Activated CD8-positive, alpha-beta memory T cell treated with anti-CD3 and anti-CD28 coated beads for 24 hours (primary cell): ENCODE measurements at places on chromosomes 7 and 10.

- no peak for DNase-seq
These were observed 89.3 kb upstream of the DIP2C start for GRCh38 chr10:778626-779330.

GRCh38 chr7:140982508-140982907 lies 32.2 kb downstream of the MRPS33 start:
- DNase-seq = no peak

GRCh38 chr10:80561950-80562349 lies 24.2 kb downstream of the SH2D4B start:
- no peak for DNase-seq

DNA sequence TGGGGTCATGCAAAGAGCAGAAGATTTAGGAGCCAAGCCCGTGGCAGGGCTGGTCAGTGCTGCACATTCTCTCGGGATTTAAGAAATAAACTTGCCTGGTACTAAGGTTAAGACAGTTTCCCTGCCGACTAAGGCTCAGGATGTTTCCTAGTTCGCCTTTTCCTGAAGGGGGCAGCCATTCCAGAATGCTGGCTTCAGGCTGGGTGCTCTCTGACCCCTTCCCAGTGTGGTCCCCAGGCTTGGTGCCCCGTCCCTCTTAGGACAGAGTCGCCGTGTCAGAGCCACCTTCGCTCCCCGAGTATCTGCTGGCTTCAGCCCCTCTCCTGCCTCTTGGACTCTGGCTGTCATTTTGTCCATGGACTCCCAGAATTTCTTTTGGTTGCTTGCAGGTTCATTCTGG lies 117.2 kb downstream of the ELFN1 start:
- peak; percentile 24 for DNase-seq

GRCh38 chr10:85548034-85548433 lies 818.6 kb downstream of the GRID1 start:
- DNase-seq = no peak

- DNase-seq = no peak
These were observed 94.9 kb upstream of the KCNIP2 start for GRCh38 chr10:101938305-101939007.

- no peak for DNase-seq
These were observed 48.5 kb upstream of the SLC29A3 start for GRCh38 chr10:71270301-71271220.

DNA sequence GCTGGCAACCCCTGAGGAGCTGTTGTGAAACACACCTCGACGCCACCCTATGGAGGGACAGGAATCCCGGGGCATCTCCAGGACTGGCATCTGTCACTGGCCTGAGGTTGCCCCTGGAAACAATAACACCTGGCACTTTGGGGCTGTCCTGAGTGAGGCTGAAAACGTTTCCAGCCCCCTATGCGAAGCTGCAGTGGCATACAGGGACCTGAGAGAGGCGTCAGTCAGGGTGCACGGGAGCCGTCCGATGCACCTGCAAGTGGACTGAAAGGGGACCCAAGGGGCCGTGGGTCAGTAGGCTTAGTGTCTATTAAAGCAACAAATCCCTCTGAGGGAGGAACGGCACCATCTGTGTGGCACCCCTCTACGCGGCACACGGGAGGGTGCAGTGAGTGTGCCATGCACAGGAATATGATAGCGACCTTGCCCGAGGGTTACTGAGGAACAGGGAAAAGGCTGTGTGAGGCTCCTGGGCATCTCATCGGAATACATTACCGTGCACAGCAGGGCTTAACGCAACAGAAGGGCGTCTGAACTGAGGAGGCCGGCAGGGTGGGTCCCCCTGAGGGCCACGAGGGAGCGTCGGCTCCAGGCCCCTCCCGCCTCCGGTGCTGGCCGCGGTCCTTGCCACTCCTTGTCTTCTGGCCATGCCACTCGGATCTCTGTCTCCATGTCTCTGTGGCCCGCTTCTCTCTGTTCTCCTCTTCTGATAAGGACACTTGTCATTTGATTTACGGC lies 50.4 kb downstream of the FOXL3 start:
- DNase-seq = no peak

GRCh38 chr7:32250003-32250402 lies 179.8 kb upstream of the PDE1C start:
- DNase-seq = no peak

GRCh38 chr7:11434366-11434765 lies 397.6 kb downstream of the THSD7A start:
- no peak for DNase-seq

GRCh38 chr7:34064519-34065158 lies 159.3 kb downstream of the BMPER start:
- DNase-seq = no peak

DNA sequence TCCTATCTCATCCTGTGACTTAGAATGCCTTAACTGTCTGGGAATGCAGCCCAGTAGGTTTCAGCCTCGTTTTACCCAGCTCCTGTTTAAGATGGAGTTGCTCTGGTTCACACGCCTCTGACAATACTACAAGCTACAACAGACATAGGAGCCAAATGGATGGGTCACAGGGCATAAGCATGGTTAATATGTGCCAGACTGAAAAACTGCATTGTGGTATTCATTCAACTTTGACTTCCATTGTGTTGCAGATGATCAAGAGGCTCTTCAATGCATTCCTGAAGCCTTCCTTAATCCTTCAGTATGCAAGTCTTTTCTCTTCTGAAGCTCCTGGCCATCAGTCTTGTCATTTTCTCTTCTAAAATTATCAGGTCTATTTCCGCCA lies 20.3 kb upstream of the RNF32 start:
- no peak for DNase-seq

GRCh38 chr10:113297226-113297625 lies 255.6 kb upstream of the HABP2 start:
- no peak for DNase-seq

- DNase-seq = no peak
These were observed 30.4 kb downstream of the LAMB4 start for GRCh38 chr7:108099713-108100112.

DNA sequence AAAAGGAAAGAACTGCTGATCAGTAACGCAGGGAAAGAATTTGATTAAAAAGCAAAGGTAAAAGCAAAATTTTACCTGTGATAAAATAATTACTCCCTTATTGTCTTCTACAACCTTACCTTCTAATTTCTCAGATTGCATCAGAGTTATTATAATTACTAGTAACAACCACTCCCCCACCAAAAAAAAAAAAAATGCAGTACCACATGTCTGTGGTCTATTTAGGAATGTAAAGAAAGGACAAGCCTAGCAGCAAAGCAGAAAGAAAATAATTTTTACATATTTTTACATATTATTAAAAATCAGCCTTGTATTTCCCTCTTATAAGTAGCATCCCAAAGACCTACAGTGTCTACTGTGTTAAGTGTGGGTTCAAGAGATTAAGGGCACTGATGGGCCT lies 430.4 kb downstream of the TFEC start:
- DNase-seq = no peak

- no peak for DNase-seq
These were observed 199.2 kb upstream of the MAGI2 start for GRCh38 chr7:79652619-79653018.

DNA sequence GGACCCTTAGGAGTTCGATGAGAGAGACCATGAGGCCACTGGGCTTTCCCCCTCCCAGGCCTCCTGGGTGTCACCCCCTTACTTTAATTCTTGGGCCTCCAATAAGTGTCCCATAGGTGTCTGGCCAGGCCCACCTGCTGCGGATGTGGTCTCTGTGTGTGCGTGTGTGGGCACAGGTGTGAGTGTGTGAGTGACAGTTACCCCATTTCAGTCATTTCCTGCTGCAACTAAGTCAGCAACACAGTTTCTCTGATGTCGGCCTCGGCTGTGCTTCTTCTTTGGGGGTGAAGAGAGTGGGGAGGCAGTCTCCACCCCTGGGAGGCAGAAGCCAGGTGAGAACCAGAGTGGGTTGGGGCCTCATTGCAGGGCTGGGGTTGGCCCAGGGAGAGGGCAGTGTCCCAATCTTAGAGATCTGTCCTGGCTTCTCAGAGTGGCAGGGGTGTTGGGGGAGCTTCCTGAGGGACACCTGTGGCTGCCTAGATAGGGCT lies 1.5 kb downstream of the PVRIG start:
- DNase-seq = peak; percentile 85

DNA sequence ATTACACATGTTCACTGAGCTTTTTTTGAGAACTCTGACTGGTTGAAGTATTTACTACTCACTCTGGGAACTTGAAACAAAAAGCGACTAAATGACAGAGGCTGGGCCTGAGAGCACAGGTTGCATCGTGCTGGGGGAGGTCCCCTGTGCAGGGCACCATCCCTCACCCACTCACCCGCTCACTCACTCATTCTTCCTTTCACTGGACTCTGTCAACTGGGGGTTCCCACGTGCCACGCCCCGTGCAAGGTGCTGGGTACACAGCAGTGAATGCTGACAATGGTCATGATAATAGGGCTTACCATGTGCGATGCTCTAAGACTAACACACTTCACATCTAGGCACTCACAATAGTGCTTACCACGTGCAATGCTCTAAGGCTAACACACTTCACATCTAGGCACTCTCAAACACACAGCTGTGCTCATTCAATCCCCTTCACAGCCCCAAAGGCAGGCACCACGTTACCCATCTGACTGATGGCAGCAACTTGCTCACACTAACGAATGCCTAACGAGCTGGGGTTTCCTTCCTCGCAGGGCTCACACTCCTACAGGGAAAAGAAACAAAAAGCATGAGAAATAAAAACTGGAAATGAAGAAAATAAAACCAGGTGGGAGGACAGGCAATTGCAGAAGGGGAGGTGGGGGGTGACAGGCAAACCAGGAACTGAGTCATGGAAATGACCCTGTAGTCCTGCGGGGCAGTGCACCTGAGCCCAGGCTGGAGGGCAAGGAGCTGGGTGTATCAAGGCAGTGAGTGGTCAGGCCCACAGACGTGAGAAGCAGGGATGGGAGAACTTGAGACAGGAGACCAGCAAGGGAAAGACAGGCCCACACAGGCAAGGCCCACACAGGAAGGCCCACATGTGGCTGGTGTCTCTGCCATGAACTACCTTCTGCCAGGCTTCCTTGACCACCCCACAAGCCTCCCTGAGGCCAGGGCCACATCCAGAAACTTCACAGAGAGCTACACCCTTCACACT lies 147.0 kb upstream of the FAM20C start:
- DNase-seq = peak; percentile 26

- no peak for DNase-seq
These were observed 265.9 kb downstream of the ZEB1 start for GRCh38 chr10:31584876-31585275.

GRCh38 chr10:219731-220472 lies 84.6 kb downstream of the ZMYND11 start:
- DNase-seq = no peak

- no peak for DNase-seq
These were observed 23.7 kb upstream of the DDC start for GRCh38 chr7:50588937-50589336.

DNA sequence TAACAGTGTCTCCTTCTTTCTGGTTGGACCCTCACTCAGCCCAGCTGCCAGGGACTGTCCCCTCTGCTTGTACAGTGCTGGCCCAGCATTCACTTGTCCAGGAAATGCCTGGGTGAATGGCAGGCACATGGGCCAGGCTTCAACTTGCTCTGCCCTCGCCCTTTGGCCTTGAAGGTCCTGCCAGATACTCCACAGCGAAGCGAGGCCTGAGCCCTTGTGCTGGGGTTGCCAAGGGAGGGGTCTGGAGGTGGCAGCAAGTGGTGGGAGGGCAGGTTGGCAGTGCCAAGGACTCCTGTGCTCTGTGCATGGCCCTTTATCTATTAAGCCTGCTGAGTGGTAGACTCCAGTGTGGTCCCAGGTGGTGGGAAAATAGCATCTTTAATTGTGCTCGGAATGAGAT lies 75.7 kb downstream of the CDH23 start:
- DNase-seq = no peak

DNA sequence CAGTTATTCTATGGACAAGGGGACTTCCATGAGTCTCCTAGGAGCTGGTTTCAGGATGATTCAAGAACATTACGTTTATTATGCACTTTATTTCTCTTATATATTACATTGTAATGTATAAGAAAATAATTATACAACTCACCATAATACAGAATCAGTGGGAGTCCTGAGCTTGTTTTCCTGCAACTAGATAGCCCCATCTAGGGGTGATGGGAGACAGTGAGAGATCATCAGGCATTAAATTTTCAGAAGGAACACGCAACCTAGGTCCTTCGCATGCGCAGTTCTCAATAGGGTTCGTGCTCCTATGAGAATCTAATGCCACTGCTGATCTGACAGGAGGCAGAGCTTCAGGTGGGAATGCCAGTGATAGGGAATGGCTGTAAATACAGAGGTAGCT lies 137.9 kb downstream of the ANKRD30A start:
- no peak for DNase-seq

- no peak for DNase-seq
These were observed 14.7 kb upstream of the CAMK2G start for GRCh38 chr10:73889014-73889413.

- no peak for DNase-seq
These were observed 34.8 kb upstream of the OSBPL3 start for GRCh38 chr7:25014756-25015155.

GRCh38 chr7:79820387-79820786 lies 314.2 kb upstream of the GNAI1 start:
- DNase-seq = no peak

GRCh38 chr7:141675436-141676215 lies 26.3 kb downstream of the DENND11 start:
- no peak for DNase-seq

- no peak for DNase-seq
These were observed 1.5 kb upstream of the TRDMT1 start for GRCh38 chr10:17202999-17203398.

GRCh38 chr7:66553001-66553400 lies 75.7 kb upstream of the KCTD7 start:
- DNase-seq = no peak

DNA sequence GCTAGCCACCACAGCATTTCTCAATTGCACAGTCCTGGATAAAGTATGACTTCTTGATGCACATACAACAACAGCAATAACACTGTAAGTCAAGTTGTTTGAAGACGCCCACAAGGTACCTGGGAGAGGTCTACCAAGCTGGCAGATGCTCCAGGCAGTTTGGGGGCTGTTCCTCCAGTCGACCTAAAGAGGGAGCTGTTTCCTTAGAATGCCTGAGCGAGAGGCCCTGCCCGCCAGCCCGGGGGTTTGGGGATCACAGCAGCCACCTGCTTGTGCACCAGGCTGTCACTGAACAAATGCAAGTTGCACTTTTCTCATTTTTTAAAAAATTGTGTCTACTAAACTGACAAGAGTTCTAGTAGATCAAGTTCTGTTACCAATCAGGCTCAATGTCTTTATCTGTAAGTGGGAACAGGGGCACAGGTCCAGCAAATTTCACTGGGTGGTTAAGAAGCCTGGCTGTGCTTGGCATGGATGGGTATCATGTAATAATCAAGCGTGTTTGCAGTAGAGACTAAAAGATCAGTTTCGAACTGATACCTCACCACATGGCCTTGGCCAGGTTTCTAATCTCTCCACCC lies 193.8 kb upstream of the ADO start:
- DNase-seq = peak; percentile 88

DNA sequence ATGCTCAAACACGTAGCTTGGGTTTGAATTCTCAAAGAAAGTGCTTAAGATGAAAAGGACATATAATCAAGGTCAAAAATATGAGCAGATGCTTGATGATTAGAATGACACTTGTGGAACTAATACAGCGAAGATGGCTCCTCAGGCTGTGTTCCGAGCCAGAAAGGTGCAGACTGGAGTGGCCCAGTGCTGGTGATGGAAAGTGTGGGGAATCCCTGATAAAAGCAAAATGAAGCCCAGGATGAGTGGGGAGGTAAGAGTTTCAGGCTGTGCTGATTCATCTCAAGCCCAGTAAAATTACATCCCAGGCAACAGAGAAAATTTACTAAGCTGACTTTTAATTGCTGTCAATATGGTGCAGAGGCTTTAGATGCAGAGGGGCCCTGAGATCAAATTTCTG lies 77.8 kb upstream of the IKZF1 start:
- DNase-seq = peak; percentile 62

GRCh38 chr7:158776474-158776873 lies 52.8 kb downstream of the ESYT2 start:
- DNase-seq = no peak

GRCh38 chr10:95329296-95329695 lies 38.5 kb upstream of the PDLIM1 start:
- DNase-seq = no peak
